Dermis blood vessel endothelial cell (primary cell): ENCODE measurements at places on chromosomes 16 and 17.

DNA sequence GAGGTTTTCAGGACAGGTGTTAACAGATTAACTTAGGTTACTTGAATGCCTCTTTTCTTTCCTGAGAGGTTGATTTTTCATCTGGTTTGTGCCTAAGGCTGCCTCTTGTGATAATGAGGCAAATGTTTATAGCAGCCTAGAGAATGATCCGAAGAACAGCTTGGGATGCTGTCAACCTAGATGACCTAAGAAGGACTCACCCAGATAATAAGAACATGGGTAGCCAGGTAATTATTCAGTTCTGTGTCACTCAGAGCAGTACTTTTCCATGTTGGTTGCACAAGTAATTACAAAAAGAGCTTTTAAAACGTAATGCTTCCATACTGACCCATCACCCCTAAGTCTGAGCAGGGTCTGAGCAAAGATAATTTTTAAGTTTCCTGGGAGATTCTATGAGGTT is 60.3 kb downstream of the CHD9 start:
- no peak for DNase-seq

GRCh38 chr17:34736611-34737010 is 157.2 kb downstream of the TMEM132E start:
- DNase-seq = no peak

DNA sequence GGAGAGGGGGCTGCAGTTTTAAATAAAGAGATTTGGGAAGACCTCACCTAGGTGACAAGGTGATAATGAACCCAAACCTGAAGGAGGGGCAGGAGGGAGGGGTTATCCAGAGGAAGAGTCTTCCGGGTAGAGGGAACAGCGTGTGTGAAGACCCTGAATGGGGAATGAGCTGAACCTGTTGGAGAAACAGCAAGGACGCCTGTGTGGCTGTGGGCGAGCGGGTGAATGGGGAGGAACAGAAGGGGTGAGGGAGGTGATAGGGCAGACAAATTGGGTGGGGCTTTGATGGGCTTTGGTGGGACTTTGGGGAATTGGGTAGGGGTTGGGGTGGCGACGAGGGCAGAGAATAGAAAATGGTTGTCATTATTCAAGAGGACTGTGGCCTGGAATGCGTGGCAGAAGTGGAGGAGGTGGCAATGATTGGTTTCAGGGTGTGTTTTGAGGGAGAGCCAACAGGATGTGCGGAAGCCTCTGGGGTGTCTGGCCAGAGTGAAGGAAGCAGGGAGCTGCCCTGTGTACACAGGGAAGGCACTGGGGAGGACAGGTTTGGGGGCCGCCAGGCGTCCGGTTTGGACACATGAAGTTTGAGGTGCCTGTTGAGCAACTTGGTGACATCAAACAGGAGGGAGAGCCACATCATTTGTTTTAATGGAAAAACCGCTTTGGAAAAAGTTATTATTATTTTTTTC is 48.7 kb downstream of the NKD1 start:
- DNase-seq = no peak

GRCh38 chr16:595094-595528 is 5.2 kb downstream of the RAB40C start:
- no peak for DNase-seq

- no peak for DNase-seq
Measured at GRCh38 chr17:43627653-43628052, 34.1 kb downstream of the MEOX1 start.

- DNase-seq = no peak
Measured at GRCh38 chr17:51398128-51398525, 137.8 kb downstream of the UTP18 start.

GRCh38 chr16:70768203-70768580 is 32.8 kb downstream of the VAC14 start:
- DNase-seq = no peak
